ENCODE measurements at places on chromosomes 2 and 18.
A peak's percentile ranks its signal among the peaks of the same experiment; 100 is the strongest.

GRCh38 chr18:9095297-9096006 is 7.0 kb upstream of the NDUFV2 start:
- DNase-seq, result no peak

GRCh38 chr2:40034198-40034597 is 255.1 kb upstream of the THUMPD2 start:
- no peak for DNase-seq

DNA sequence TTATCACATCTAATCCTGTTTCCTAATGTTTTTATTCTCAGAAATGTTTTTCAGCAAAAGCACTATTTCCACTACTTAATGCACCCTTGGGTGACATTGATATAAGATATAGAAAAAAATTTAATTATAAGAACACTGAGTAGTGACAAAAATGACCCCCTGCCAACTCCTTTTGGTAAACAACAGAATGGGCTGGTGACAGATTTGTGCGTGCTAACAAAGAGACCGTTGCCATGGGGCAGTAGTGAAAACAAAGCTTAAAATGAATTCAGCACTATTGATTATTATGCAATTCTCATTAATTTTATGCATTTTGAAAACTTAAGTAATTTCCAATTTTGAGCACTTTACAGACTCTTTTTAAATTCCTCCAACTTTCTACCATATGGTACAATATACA is 33.1 kb downstream of the RDH14 start:
- DNase-seq, result no peak

DNA sequence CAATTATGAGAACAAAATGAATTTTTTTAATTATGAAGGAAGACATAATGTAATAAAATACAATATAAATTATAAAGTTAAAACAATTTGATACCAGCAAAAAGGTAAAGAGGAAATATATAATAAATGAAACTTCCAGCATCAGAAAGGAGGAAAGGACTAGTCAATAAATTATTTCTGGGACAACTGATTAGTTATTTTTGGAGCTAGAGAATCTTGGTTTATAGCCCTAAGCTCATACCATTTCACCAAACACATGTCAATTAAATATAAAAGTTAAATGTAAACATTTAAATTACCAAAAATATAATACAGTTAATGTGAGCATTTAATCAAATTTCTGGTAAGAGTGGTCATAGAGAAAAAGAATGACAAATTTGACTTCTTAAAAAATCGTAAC is 12.1 kb downstream of the ACTG2 start:
- DNase-seq, result no peak

GRCh38 chr2:231425811-231426703 is 30.5 kb downstream of the B3GNT7 start:
- DNase-seq, result peak; percentile 71

GRCh38 chr2:88136817-88137216 is 9.0 kb upstream of the FABP1 start:
- DNase-seq, result no peak

DNA sequence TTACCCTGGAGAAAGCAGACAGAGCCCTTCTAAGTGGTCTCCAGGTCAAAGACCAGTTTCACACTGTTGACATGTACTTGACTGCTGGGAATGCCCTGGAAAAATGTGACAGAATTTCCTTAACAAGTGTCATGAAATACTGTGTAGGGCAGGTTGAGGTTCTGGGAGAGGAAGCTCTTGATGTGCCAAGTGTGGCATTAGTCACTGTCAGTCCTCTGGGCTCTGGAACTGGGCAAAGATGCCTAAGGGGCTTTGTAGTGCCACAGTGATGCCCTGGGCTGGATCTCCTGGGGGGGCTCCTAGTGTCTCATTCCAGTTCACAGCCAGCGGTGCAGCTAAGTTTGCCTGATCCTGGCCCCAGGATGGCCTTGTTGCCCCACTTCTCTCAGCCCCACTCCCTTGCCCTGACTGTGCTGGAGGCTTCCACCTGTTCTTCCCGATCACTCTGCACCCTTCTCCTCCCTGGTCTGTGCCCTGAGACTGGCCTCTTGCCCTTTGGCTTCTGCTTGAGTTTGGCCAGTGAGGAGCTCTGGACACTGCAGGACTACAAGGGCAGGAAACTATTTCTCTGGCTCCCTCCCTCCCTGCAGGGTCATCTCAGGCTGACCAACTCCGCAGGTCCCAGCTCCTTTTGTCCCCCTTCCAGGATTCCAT is 27.0 kb upstream of the FAM124B start:
- no peak for DNase-seq

GRCh38 chr2:147363181-147363580 is 481.6 kb upstream of the ACVR2A start:
- DNase-seq, result no peak

- DNase-seq, result no peak
Observed at GRCh38 chr2:196427986-196428634, 211.4 kb upstream of the CCDC150 start.

- no peak for DNase-seq
Observed at GRCh38 chr2:239762655-239763269, 262.4 kb downstream of the NDUFA10 start.

GRCh38 chr2:893311-893710 is 57.3 kb upstream of the SNTG2 start:
- DNase-seq, result no peak

All from activated CD8-positive, alpha-beta memory T cell treated with anti-CD3 and anti-CD28 coated beads for 1 hour (primary cell).